ENCODE measurements at places on chromosomes 6 and 20.

- no peak overlapping the region for H3K4me3 ChIP-seq
These were observed 7.6 kb upstream of the DEFB129 start for GRCh38 chr20:219290-220115.

DNA sequence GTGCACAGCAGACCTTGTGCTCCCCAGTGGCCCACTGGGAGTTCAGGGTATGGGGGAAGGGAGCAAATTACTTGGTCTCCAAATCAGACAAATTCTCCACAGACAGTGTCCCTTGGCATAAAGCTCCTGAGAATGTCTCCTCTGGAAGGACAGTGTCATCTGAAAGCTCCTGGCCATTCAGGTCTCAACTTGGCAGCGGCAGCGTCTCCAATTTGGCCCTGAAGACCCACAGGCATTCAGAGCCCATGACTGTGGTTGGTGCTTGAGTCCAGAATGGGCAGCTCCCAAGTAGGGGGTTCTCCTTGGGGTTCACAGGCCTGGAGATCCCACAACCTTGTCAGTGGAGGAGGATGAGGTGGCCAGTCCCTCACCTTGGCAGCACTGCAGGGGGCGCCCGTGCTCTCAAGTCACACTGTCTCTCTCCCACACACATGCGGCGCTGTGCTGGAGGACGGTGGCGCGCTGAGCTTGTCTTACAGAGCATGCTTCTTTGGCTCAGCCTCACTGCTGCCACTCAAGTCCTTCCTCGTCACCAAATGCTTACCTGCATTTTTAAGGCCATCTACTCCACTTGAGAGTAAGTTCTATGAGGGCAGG is 20.7 kb downstream of the DYNLRB1 start:
- H3K27me3 ChIP-seq = no peaks in the 10 kb centered on the region
- H3K36me3 ChIP-seq = peaks cover 98% of the 10 kb centered on the region
- H3K27ac ChIP-seq = no peak overlapping the region
- no peak overlapping the region for H3K4me3 ChIP-seq
- H3K4me1 ChIP-seq = peaks cover 5% of the 10 kb centered on the region

GRCh38 chr20:19697415-19697814 is 60.6 kb upstream of the RIN2 start:
- peaks cover 9% of the 10 kb centered on the region for H3K4me1 ChIP-seq
- no peaks in the 10 kb centered on the region for H3K27me3 ChIP-seq
- no peak overlapping the region for H3K27ac ChIP-seq
- H3K36me3 ChIP-seq = peaks cover 13% of the 10 kb centered on the region
- H3K4me3 ChIP-seq = no peak overlapping the region

DNA sequence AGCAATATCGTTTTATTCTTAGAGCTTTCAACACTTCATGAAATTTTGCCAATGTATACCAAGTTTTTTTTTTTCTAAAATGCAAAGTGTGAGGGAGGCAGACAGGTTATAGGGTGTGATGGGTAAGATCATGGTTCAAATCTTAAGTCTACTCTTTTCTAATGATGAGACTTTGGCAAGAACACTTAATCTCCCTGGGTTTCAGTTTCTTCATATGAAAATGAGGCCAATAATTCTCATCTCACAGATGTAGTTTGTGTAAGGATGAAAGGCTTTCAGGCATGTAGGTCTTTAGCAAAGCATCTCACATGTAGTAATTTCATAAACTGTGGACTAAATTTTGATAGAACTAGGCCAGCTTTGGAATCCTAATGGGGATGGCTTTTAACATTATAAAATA is 457.1 kb downstream of the QKI start:
- no peaks in the 10 kb centered on the region for H3K27me3 ChIP-seq
- H3K4me3 ChIP-seq = no peak overlapping the region

GRCh38 chr6:142898927-142899895 is 45.8 kb downstream of the HIVEP2 start:
- no peaks in the 10 kb centered on the region for H3K36me3 ChIP-seq
- H3K27me3 ChIP-seq = no peaks in the 10 kb centered on the region
- peak overlapping the region; percentile 56 for H3K27ac ChIP-seq

- no peak overlapping the region for H3K4me3 ChIP-seq
- DNase-seq = no peak
- H3K36me3 ChIP-seq = no peaks in the 10 kb centered on the region
These were observed 17.8 kb upstream of the TMEM14A start for GRCh38 chr6:52653151-52653550.

DNA sequence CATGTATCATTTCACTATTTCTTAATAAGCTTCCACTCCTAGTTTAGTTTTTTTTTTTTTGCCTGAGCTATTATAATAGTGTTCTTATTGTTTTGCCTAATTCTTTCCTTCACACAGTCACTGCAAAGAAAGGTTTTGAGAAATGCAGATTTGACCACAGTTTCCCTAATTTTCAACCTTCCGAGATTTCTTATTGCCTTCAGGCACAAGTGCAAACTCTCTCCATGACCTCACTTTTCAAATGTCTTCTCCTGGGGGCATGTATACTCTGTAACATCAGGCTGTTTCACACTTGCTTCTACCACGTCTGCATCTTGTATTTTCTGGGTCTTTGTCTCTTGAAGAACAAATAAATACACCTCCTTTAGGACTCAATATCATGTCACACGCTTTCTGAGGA is 339.0 kb upstream of the CITED2 start:
- no peaks in the 10 kb centered on the region for H3K36me3 ChIP-seq
- no peak for DNase-seq
- H3K4me3 ChIP-seq = no peak overlapping the region
- no peak overlapping the region for H3K27ac ChIP-seq
- H3K4me1 ChIP-seq = peaks cover 2% of the 10 kb centered on the region

DNA sequence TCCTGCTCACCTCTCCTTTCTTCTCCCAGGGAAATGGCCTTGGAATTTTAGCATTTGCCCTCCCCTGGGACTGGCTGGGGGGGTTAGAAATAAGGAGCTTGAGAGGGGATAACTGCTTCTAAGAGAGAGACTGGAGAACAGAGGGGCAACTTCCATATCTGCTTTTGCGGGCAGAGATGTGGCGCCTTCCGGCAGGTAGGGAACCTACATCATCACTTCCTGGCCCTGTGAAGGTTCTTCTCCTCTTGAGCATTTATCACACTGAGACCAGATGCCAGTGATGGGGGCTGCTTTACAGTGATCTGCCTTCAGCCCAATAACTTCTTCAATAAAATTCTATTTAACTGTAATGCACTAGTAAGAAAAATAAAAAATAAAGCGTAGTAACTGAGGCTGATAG is 48.1 kb downstream of the TBC1D7 start:
- peaks cover 8% of the 10 kb centered on the region for H3K36me3 ChIP-seq
- H3K4me3 ChIP-seq = no peak overlapping the region
- H3K27me3 ChIP-seq = no peaks in the 10 kb centered on the region
- DNase-seq = no peak
- H3K4me1 ChIP-seq = no peaks in the 10 kb centered on the region

GRCh38 chr6:45959534-45960145 is 56.0 kb downstream of the CLIC5 start:
- H3K36me3 ChIP-seq = no peaks in the 10 kb centered on the region
- no peak overlapping the region for H3K27ac ChIP-seq
- no peaks in the 10 kb centered on the region for H3K27me3 ChIP-seq
- DNase-seq = no peak
